ENCODE measurements at places on chromosomes 4 and X.

- DNase-seq, result no peak
These were observed 56.6 kb upstream of the HELT start for GRCh38 chr4:184961660-184962059.

GRCh38 chr4:69054578-69055200 lies 41.6 kb upstream of the UGT2B7 start:
- peak; percentile 18 for DNase-seq

DNA sequence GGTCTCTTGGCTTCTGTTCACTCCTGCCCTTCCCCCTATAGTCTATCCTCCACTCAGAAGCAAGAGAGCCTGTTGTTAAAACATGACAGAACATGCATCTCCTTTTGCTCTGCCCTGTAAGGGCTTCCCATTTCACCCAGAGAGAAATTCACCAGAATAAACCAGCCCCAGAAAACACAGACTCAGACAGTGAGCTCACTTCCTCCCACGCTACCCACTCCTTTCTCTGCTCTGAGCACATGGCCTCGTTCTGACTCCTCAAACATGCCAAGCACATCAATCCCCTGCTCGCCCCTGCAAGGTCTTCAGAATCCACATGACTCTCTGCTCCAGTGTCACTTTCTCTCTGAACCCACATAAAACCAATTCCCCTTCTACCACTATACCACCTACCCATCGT lies 50.4 kb downstream of the MID1 start:
- no peak for DNase-seq

DNA sequence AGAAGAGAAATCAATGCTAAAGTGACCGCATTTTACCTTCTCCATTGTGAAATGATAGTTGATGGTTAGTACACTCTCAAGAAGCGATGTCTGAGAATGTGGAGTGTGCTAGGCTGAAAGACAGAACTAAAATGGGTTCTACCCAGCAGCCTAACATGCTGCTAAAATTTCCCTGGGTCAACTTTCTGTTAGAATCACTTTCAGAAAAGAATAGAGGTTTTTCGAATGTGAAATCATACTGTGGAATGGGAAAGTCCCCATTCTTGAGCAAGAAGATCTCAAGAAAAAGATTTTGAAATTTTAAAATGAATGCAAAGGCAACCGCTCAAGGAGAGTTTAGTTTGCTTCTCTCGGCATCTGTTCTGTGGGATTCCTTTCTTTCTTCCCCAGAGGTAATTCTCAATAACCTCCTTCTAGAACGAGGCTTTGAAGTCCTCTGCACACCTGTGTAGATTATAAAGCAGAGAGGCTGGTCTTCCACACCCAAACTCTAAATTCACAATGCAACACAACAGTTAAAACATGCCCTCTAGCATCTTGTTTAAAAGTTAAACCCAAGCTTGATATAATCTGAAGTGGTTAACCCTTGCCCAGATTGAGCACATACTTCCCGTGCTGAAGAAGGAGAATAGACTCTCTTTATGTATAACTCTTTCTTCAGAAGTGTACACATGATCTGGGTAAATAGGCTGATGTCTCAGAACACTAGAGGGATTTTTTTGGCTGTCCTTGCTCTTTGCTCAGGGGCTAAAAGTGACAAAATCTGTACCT lies 208.7 kb upstream of the KLF3 start:
- DNase-seq, result no peak

DNA sequence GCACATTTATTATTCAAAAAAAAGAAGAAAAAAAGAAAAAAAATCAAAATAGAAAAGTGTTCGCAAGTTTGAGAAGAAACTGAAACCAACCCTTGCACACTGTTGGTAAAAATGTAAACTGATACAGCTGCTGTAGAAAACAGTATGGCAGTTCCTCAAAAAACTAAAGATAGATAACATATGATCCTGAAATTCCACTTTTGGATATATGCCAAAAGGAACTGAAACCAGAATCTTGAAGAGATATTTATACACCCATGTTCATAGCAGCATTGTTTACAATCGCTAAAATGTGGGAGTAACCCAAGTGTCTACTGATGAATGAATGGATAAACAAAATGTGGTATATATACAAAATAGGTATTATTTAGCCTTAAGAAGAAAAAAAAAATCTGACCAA lies 155.4 kb downstream of the TBCK start:
- DNase-seq, result no peak

DNA sequence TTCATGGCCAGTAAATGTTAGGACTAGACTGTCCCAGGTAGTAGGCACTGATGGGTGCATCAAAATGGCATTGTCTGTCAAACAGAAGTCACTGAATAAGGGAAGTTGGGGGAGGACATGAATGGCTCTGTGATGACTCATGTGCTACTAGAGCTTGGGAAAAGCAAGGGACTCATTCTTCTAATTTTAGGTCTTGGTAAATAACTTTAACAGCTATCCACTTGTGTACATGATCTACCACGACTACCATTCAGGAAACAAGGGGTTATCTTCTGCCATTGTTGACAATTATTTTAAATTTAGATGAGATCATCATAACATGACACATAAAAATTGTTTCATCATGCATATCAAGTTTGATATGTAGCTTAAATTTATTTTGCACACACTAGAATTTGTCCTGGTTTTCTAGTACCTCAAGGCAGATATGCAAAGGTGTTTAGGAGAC lies 6.3 kb downstream of the AREG start:
- DNase-seq, result no peak

GRCh38 chrX:111395149-111395548 lies 16.8 kb downstream of the DCX start:
- DNase-seq, result no peak

Measured in fibroblast of skin of left quadriceps (primary cell).